ENCODE measurements at places on chromosomes 16 and 17.

DNA sequence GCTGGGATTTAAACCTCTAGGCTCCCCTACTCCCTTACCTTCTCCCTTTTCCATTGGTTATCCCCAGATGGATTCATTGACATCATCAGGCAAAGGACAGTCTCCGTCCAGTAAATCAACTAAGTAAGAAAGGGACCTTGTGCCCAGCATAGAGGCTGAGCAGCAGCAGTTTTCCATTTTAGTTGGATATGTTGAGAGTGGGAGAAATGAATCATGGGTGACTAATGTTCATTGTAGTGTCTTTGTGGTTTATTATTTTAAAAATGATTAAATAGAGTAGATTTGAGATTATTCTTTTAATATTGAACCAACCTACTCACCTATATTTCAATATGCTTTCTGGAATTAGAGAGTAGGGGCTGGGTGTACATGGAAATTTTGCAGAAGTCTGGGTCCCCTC lies 99.4 kb upstream of the CACNG3 start:
- no peak for DNase-seq

- DNase-seq: no peak
Measured at GRCh38 chr17:57004944-57005579, 27.1 kb downstream of the SCPEP1 start.

GRCh38 chr16:29876217-29876593 lies 13.2 kb upstream of the CDIPT start:
- DNase-seq: no peak

DNA sequence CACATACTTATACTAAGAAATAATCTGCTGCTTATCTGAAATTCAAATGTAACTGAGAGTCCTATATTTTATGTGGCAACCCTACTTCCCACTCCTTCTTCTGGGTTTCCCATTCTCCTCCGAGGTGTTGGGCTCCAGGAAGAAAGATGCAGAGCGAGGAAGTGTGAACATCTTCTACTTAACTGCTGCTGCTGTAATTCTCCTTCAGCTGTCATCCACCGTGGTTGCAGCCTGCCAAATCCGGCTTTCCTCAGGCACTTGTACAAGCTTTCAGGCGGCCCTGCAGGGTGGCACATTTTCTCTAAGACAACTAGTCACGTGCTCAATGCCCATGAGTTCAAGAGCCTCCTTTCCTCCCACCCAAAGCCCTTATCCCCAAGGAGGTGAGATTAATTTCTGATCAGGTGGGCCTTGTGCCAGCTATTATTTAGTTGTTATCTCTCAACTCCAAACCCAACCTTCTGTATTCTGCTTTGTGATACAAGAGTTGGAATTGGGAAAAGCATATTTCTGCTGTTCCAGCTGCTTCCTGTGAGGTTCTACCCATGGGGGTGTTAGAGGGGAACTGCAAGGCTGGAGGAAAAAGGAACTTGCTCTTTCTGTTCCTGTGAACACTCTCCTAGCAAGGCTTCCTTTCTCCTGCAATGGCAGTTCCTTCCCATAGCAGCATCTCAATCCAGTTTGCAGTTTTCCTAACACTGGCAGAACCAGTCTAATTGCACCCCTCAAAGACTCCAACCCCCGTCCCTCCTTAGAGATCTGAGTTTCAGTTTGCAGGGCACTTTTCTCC lies 67.6 kb upstream of the RBBP6 start:
- no peak for DNase-seq

GRCh38 chr17:67471118-67471517 lies 94.0 kb downstream of the PITPNC1 start:
- no peak for DNase-seq

DNA sequence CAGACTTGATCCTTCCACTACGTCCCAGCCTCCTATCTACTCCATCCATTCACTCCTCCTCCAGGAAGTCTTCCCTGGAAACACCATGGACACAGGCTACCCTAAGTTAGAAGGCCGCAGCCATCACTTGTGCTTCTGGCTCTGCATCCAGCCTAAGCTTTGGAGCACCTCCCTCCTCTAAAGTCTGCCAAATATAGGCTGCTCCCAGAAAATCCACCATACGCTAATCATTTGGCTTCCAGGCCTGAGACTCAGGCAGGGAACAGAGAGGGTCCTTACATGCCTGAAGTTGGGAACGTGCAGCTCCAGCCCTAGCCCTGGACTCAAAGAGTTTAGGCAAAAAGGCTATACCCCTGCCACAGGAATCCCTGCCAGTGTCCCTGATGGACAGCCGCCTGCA lies 6.7 kb downstream of the PCGF2 start:
- no peak for DNase-seq

DNA sequence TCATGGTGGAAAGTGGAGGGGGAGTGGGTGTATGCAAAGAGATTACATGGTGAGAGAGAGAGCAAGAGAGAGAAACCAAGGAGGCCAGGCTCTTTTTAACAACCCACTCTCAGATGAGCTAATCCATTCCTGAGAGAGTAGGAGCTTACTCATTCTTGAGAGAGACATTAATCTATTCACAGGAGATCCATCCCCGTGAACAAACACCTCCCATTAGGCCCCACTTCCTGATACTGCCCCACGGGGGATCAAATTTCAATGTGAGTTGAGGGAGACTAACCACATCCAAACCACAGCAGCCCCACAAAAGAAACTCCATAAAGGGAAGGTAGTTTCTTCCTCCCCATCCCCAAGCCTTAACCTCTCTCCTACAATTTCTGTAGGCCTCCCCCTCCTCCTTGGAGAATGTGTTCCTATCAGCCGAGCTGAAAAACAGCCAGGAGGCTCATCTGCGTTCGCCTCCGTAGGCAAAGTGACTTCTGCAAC lies 450.0 kb downstream of the NPIPA7 start:
- DNase-seq: no peak

DNA sequence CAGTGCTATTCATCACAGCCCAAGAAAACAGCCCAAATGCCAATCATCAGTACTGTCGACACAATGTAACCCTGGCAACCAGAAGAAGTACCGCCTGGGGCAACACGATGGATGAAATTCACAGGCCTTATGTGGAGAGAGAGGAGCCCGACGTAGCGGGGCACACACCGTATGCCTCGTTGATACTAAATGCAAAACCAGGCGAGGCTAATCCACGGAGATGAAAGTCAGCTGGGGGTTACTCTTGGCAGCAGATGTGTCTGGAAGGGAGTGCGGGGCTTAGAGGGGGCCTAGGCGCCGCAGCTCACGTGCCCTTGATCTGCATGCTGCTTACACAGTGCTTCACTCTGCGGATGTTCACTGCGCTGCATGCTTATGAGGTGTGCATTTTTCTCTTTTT lies 29.8 kb downstream of the ITGAE start:
- DNase-seq: no peak

DNA sequence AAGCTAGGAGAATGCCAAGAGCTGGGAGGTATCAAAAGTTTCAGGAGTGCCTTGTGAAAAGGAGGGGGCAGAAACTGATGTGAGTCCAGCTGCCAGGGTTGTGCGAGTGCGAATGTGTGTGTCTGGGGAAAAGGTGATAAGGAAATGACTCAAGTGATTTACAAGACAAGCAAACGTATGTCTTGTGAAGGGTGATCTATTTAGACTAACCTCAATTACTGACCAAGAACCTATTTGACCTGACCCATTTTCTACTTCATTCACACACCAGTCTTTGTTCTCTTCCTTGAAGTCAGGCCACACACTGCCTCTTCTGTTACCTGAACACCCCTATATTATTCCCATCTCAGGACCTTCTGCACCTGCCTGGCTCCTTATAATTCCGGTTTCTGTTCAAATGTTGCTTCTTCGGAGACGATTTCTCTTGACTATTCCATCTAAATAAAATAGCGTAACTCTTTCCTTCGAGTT lies 1.0 kb downstream of the GDE1 start:
- no peak for DNase-seq

GRCh38 chr16:80009971-80010659 lies 409.6 kb upstream of the MAF start:
- DNase-seq: no peak

- no peak for DNase-seq
Measured at GRCh38 chr17:75371339-75371738, 34.1 kb downstream of the GRB2 start.

- DNase-seq: no peak
Measured at GRCh38 chr16:48629531-48629930, 19.6 kb upstream of the N4BP1 start.

GRCh38 chr17:57282296-57282695 lies 26.0 kb downstream of the MSI2 start:
- no peak for DNase-seq

- no peak for DNase-seq
Measured at GRCh38 chr16:58828901-58829545, 94.9 kb upstream of the GOT2 start.

DNA sequence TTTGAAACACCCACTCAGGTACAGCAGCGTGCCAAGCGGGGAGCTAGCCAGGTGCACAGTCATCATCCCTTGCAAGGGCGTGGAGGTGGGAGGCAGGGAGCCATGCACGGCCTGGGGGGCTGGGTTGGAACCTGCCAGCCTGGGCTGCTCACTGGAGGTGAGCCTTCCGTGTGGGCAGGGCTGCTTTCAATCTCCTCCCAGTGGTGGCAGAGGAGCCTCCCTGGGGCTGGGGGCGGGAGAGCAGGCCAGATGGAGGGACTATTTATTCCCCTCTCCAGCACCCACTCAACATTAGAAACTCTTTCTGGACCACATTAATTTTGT lies 90.3 kb downstream of the KATNIP start:
- DNase-seq: no peak

GRCh38 chr17:39305978-39306377 lies 80.2 kb upstream of the STAC2 start:
- DNase-seq: no peak

Data from central memory CD4-positive, alpha-beta T cell (primary cell).